ENCODE measurements at places on chromosomes 1 and 21.
A peak's percentile ranks its signal among the peaks of the same experiment; 100 is the strongest.

GRCh38 chr1:181089676-181090544, 1.4 kb downstream of the IER5 start:
- DNase-seq = peak; percentile 54

GRCh38 chr1:223487887-223488259, 94.7 kb downstream of the CCDC185 start:
- no peak for DNase-seq

DNA sequence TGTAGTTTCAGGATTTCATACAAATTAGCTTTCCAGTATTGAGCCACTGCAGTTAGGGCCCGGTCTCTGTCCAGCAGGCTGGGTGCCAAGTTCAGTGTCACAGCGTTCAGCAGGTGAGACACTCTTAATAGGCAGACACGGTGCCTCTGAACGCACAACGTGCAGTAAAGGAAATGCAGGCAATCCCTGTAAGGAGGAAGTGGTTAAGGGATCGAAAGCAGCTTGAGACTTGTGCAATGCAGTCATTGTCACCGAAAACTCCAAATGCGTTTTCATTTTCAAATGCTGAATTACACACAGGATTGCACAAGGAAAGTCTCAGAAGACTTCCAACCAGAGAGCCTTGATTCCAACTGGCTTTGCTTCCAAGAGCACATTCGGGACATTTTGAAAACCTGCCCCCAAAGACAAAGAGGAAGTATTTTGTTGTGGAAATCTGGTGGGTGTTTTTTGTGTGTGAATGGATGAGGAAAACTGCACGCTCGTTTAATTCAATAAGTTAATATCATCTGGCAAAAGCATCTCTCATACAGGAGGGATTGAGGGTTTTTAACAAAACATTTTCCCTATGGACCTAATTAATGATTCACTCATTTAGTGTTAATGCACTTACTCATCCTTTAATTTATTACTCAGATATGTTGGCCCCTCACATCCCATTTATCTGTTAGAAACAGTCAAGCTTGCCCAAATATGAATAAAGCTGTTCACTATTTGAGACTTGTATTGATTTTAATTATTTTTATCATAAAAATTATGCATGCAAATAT, 61.6 kb downstream of the PTGS2 start:
- no peak for DNase-seq

- no peak for DNase-seq
These were observed 149.6 kb upstream of the SGIP1 start for GRCh38 chr1:66384258-66384921.

GRCh38 chr1:98781906-98782305, 120.4 kb downstream of the SNX7 start:
- no peak for DNase-seq

GRCh38 chr1:42189931-42190853, 25.6 kb upstream of the GUCA2A start:
- no peak for DNase-seq

DNA sequence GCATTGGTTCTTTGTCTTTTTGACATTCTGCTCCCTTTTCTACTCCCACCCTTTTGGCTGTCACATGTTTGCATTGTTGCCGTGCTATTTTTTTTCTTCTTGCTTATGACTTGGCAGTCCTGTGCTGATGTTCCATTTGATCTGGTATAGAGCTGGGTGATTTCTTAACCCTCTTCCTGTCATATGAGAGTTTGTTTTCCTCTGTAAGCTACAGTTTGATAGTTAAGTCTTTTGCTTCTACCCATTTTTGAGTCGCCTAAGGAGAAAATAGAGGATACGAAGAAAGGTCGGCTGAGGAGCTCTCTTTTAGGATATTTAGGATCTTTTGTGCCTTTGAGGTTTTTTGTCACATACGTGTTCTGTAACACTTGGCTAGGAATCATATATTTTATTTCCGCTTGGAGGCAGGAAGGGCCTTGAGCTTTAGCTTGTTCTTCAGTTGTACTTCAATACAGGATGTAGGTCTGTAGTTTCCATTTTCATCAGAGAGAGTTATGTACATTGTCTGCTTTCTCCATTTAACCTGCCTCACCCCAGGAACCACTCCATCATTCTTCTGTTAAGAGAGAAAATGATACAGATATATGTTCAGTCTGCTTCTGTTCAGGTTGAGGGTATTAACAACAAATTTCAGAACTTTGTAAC, 150.7 kb downstream of the BACH1 start:
- DNase-seq = no peak

DNA sequence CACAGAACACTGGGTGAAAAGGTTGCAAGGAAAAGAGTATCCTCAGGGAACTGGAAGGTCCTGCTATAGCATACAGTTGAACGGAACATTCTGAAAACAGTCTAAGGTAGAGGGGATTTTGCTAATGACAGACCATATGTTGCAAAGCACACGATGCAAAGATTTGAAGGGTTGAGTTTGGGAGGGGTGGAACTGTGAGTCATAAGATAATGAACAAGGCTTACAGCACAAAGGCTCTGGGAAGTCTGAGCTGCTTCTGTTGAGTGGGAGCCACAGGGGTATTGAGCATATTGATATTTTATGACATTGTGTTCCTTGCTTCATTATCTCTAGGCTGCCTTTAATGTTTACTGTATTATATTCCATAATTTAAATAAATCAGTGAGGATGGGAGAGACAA, 104.9 kb downstream of the PLPPR4 start:
- no peak for DNase-seq

- DNase-seq = no peak
These were observed 518.0 kb downstream of the KCNT2 start for GRCh38 chr1:196090226-196090625.

DNA sequence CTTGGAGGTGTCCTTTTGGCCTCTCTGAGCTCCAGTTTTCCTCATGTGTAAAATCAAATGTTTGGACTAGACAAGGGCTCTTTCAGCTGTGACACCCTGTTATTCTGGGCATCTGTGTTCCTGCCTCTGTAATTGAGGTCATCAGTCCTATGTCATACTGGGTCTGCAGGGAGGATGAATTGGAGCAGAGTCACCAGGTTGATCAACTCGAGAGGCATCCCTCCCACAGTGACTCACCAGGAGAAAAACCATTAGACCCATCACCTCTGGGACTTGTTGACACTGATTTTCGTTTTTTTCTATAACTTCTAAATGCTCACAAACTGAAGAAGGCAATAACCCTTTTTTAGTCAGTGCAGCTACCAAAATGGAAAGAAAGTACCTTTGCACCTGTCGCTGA, 82.2 kb downstream of the ST6GALNAC5 start:
- DNase-seq = no peak

GRCh38 chr1:160169553-160170399, 18.4 kb downstream of the ATP1A4 start:
- no peak for DNase-seq

DNA sequence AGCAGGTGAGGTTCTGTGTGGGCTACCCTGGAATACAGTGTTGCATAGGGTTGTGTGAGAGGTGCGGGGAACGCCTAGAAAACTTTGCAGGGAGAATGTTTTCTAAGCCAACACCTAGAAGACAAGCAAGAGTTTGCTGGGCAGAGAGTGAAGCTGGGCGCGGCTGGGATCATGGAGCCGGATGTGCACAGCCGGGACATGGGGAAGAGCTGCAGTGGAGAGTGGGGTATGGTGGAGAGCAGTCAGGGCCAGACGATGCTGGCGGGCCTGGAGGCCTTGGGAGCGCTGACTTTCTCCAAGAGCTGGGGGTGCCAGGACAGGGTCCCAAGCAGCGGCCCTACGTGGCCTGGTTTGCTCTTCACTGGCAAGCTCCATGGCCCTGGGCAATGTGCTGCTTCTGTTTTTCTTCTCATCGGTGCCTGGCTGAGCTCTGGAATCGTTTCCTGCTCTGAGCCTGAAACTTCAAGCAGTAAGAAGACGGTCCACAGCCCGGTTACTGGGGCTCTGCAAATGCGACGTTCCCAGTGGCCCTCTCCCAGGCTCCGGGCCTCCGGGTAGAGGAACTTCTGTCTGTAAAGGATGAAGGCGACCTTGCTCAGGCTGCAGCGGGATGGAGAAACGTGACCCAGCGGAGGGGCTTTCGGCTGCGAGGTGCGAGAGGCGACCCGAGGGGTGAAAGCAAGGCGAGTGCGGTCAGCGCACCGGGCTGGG, 51.9 kb upstream of the CD34 start:
- DNase-seq = no peak

DNA sequence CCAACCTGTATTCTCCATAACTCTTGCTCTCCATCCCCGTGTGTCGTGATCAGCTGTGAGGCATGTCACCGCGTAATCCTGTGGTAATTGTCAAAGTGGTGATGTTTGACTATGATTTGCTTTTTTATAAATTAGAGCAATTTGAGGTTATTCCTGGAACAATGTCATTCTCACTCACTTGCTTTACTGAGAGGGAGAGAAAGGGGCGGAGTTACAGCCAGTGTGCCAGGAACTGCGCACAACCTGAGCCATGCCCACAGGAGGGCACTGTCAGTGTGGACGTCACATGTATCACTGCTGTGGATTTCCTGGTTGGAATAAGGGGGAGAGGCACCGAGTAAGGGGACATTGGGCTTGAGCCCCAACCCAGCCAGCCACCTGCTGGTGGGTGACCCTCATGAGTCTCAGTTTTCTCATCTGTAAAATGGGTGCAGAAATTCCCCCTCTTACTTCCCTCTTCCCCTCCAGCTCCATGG, 6.9 kb downstream of the ADGRB2 start:
- DNase-seq = no peak

DNA sequence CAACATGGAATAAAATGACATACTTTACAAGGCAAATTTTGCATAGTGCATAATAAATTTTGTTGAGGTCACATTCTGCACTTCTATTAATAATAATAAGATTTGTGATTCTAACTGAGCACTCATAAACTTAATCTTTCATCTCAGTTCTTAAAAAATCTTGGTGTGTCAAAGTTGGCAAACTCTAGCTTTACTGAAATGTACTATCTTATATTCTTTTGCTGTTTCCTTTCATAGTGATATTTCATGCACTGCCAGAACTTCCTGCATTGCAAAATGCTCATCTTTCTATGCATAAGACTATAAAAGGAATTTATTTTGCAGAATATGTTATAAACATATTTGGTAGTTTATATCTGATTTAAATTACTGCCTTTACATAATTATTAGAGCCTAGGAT, 797.6 kb downstream of the ADGRL2 start:
- no peak for DNase-seq

DNA sequence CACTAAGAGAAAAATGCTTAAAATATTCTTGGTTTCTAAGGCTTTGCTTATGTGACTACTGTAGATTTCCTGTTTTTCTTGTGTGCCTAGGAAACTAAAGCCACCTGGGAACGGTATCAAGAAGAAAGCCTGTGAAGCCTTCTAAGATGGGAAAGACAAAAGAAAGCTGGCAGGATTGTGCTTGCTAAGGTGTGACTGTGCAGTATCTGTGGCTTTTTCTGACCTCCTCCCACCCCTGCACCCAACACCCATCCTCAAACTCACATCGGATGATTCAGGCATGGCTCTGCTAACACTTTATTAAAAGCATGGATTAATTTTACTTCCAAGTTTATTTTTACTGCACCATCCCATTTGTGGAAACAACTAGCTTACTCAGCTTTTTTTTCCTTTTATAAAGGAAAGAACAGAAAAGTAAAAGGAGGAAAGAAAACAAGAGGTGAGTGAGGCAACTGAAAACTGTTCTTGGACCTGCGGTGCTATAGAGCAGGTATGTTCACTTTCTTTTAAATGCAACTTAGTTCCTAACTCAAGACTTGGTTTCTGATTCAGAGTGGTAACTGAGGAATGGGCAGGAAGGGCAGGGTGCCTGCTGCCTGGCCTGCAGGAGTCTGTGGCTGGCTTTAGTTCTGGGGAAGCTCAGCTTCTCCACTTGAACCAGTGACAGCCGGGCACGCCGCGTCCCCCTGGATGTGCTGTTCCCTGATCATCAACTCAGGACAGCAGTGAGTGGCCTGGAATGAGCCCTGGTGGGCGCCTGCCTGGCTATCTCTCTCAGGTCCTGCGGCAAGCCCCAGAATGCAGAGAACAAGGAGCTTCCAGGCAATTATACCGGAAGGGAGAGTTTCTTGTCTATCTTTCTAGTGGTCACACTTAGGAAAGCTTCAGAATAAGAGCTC, at the start of gene GBP6:
Gene GBP6 (plus strand): TSS at position 422 of the 899 bp plus-strand sequence. CDS start 4,493 bp downstream, outside the sequence.
- no peak for DNase-seq

- no peak for DNase-seq
These were observed 100.1 kb downstream of the SLC35F3 start for GRCh38 chr1:234004591-234004990.

DNA sequence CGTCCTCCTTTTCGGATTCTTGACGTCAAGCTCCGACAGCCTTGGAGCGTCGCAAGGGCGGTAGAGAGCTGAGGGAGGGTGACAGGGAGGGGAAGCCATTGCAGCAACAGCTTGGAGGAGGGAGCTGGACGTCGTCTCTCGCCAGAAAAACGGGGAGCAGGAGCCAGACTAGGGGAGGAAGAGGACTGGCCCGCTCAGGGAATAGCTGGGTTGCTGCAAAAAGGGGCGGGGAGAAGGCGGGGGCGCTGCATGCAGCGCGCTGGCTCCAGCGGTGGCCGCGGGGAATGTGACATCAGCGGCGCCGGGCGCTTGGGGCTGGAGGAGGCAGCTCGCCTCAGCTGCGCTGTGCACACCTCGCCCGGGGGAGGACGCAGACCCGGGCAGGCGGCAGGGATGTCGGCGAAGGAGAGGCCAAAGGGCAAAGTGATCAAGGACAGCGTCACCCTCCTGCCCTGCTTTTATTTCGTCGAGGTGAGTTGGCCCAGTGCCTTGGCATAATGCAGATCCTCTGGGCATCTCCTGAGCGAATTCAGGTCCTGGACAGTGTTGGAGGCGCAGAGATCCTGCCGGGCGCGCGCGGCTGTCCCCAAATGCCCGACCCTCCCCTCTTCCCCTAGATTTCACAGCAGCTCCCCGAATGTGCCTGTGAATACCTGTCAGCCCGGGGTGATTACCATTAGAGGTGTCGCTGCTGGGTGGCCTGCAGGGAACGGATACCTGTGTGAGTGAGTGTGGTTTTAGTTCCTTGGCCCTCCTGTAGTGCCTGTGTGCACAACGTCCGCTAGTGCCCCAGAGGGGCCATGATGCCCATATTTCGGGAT, at the start of gene PLPPR4:
Gene PLPPR4 (plus strand): TSS at position 292 of the 821 bp plus-strand sequence. CDS start 102 bp downstream, at position 394.
- no peak for DNase-seq

DNA sequence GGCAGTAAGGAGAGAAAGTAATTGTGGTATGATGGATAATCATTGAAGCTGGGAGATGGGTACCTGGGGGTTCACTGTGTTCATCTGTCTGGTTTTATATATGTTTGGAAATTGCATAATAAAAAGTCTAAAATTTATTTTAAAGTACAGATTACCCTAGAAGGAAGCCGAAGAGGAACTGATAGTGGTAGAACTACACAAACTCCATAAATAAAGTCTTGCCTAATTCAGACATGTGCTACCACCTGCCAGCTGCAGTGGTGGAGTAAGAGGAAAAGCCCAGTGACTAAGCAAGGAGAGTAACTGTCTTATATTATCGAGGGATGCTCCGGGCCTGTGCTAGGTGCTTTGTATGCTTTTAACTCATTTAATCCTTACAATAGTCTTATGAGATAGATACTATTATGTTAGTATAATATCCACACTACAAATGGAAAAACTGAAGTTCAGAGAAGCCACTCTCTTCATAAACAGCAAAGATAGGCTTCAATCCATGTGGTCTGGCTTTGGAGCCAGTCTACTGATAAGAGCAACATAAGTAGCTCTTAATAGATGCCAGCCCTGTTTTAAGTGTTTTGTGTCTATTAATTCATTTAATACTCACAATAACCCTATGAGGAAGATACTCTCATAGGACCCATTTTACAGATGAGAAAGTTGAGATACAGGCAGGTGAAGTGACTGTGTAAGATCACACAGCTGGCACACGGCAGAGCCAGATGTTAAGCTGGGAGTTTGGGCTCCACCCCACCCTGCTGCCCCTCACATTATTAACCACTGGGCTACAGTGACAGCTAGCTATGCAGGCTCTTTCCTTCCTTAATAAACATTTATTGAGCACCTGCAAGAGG, 56.8 kb upstream of the HNRNPU start:
- DNase-seq = no peak

- DNase-seq = no peak
These were observed 11.9 kb downstream of the PODN start for GRCh38 chr1:53073868-53074311.
